ENCODE measurements at places on chromosomes 1 and 21.

GRCh38 chr1:205301842-205302588 lies 19.5 kb downstream of the NUAK2 start:
- no peak for DNase-seq

DNA sequence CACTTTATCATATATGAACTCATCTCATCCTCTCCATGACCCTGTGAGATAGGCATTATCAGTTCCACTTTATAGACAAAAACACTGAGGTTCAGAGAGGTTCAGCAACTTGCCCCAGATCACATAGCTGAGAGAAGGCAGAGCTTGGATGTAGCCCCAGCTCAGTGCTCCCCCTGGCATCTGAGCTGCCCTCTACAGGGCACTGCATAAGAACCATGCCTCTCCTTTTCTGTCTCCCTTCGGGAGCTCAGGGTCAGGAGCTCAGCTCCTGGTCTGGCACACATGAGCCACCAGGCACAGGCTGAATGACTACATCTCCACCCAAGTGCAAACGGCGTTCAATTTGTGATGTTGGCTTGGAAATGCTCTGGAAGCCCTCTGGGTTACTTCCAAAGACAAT lies 16.9 kb downstream of the RAB7B start:
- DNase-seq: no peak

DNA sequence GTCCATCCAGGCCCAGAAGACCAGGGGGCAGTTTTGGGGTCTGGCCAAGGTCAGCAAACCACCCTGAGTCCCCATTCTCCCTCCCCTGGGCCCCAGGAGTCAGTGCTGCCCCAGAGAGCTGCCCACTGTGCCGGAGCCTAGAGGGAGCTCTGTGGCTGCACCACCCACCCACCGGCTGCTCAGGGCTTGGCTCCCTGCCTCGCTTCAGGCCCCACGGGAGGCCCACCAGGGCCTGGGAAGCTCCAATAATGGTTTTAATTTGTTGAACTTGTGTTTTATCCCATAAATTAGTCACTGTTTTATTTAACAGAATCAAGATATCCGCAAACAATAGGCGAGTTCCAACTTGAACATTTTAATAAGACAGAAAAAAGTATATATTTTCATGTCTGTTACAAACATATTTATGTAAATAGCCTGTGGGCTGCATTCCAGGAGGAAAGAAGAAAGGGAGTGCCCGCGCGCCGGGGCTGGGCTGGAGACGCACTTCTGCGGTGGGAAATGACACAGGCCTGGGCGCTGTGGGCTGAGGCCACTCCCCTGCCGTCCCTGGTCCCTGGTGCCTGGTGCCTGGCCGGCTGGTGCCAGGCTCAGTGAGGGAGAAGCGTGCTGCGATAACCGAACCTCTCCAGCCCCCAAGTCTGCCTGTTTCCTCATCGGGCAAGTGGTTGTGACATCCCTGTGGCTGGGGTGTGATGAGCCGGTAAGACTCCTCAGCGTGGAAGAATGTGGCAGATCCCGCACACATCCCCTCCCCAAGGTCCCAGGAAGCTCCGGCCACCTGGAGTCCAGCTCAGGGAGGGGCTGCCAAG lies 160.5 kb downstream of the PEX14 start:
- DNase-seq: peak; percentile 10

- DNase-seq: no peak
Observed at GRCh38 chr1:68145418-68146126, 86.8 kb downstream of the WLS start.

- DNase-seq: no peak
Observed at GRCh38 chr21:43721939-43722338, 3.0 kb downstream of the PDXK start.

GRCh38 chr1:15678578-15678977 lies 5.5 kb upstream of the PLEKHM2 start:
- DNase-seq: no peak

GRCh38 chr1:110475362-110476027 lies 24.5 kb downstream of the PROK1 start:
- no peak for DNase-seq

DNA sequence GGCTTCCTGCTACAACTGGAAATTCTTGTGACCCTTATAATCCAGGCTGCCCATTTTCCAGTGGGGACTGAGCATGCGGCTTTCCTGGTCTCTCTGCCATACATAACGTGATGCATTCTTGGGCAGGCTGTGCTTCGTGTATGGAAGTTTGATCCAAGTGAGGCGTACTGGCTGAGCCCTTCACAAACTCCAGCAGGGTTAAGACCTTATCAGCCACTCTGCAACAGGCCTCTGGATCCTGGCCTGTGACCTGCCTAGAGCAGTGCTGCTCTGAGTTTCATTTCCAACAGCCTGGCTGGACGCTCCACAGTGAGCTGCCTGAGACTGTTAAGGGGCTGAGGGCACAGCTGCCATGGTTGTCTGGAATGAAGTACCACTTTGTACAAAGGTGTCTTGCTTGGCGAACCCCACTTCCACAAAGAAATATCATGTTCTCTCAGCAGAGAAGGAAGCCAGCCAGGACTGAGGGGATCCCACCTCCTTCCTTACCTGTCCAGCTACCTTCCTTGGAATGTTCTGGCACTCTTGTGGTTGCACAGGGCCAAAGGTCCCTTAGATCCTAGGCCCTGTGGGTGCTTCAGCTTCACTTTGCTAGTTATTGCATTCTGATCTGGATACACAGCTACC lies 28.5 kb upstream of the XPR1 start:
- DNase-seq: no peak

DNA sequence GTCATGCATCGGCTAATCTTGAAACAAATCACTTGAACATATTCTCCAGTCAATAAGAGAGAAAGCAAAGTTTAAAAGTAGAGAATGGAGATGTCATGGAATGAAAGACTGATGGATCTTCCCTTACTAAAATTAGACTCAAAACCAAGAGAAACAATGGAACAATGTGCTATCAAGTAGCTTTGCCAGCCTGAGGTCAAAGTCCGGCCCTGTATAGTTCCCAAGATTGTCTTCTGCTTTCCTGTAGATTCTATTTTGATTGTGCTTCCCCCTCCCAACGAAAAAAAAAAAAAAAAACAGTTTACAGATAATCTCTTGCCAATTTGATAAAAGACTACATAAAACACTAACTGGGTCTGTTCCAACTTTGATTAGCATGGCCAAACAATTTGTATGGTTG lies 40.8 kb upstream of the KIRREL1 start:
- no peak for DNase-seq

DNA sequence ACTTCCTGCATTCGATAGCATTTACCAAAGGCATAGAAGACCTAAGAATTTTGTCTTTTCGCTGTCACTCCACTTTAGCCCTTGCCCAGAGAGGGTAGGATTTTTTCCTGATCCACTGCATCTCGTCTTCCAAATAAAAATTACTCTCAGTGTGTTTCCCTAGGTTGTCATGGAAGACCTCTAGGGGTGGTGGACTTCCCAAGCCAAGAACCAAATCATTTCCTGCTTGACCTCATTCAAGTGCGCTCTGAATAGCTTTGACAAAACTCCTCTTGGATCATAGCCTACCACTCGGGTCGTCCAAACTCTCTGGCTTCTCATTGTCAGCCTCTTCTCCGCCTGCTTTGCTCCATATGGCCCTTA lies 431 bp upstream of the C1orf52 start:
- no peak for DNase-seq

GRCh38 chr21:45764792-45765191 lies 121.3 kb downstream of the PCBP3 start:
- no peak for DNase-seq

DNA sequence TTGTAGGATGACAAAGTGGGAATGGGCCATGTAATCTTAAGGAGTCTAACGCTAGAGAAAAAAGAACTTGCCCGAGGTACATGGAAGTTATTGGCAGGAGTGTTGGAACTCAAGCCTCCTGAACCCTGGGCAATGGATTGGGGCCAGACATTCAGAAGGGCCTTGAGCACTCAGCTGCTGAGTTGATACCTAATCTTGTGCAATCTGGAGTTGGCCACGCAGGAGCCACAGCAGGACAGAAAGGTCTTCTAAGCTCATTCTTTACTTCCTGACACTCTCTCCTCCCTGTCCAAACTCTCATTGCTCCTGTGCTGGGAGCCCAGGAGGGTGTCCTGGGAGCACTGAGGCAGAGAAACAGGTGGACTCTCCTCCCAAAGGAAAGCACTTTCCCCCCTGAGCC lies 25.1 kb upstream of the CSF1 start:
- no peak for DNase-seq

- no peak for DNase-seq
Observed at GRCh38 chr21:32756096-32756495, 15.5 kb downstream of the PAXBP1 start.

GRCh38 chr1:60133000-60133673 lies 59.6 kb upstream of the C1orf87 start:
- DNase-seq: no peak

GRCh38 chr1:163361123-163361934 lies 39.6 kb downstream of the NUF2 start:
- peak; percentile 70 for DNase-seq

GRCh38 chr1:44489481-44489880 lies 84.4 kb downstream of the RNF220 start:
- no peak for DNase-seq

DNA sequence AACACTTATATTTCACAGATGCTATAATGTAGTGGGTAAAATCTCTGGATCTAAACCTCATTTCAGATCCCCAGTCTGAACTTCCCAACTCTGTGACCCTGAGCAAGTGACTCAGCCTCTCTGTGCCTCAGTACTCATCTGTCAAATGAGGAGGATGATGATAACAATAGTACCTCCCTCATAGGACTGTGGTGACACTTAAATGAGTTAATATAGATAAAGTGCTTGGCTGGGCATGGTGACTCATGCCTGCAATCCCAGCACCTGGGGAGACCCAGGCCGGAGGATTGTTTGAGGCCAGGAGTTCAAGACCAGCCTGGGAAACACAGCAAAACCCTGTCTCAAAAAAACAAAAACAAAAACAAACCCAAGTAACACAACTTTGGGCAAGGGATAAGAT lies 4.7 kb upstream of the ECE1 start:
- DNase-seq: no peak

DNA sequence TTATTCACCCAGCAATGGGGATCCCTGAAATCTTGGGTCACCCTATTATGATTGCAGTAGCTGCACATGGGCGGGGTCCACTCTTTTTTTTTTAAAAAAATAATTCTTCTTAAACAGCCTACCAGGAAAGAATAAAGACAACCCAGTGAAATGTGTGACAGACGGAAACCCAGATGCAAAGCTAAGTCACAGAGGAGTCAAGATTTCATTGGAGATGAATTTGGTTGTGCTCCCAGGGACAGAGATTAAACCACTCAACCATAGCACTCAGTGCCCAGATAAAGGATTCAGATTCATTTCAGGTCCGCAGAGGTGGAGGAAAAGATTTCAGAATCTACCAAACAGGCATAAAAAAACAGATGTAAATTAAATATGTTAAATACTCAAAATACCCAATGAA lies 583.5 kb upstream of the ZP4 start:
- DNase-seq: no peak

GRCh38 chr21:40162075-40162474 lies 294.8 kb downstream of the PCP4 start:
- no peak for DNase-seq

DNA sequence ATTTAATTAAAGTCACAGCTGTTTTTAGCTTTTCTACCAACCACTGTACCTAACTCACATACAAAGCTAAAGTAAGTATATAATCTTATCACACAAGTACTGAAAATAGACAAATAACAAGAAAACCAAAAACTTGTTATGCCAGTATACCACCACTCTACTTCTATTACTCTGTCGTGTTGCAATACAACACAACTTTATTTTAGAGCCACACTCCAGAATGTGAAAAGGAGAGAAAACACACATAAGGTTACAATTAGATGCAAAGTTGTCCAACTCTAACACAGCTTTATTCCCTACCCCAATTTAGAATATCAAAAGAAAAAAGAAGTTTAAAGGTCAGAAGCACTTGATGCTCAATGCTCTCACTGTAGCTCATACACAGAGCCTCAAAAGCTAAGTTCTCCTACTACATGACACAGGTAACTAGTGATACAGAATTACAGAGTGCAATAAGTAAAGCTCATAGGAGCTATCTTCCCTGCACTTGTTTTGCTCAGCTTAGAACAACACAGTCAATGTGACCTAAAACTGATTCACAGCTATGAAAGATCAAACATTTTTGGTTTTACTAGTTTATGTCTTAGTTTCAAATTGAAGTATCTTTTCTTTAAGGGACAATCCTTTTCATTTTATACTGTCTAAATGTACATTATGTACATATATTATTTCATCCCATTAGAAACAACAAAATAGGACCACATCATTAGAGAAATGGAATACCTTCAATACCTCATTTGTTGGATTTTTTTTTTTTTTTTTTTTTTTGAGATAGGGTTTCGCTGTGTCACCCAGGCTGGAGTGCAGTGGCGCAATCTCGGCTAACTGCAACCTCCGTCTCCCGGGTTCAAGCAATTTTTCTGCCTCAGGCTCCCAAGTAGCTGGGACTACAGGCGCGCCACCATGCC lies 29.2 kb downstream of the EYA3 start:
- no peak for DNase-seq

DNA sequence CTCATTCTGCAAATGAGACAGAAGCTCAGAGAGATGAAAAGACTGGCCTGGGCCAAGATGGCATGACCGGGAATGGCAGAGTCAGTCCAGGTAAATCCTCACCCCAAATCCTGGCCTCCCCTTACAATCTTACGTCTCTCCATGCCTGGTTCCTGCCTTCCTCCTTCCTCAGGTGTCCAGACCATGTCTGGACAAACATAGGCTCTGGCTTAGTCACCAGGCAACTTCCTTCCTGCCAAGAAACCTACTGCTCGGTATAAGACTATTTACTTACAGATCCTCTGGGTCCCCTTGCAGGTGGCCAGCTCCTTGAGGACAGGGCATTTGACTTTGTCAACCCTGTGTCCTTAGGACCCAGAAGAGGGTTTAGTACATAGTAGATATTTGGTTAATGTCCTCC lies 69.4 kb upstream of the ROR1 start:
- no peak for DNase-seq

- DNase-seq: no peak
Observed at GRCh38 chr1:212228591-212229119, 56.6 kb upstream of the PPP2R5A start.

- no peak for DNase-seq
Observed at GRCh38 chr1:241074507-241074906, 282.5 kb downstream of the RGS7 start.

- DNase-seq: no peak
Observed at GRCh38 chr1:168514455-168514854, 29.3 kb downstream of the XCL2 start.

- no peak for DNase-seq
Observed at GRCh38 chr21:33268393-33268736, 2.2 kb downstream of the IL10RB start.

- DNase-seq: no peak
Observed at GRCh38 chr1:156513185-156513584, 12.6 kb upstream of the MEF2D start.
